ENCODE measurements at places on chromosomes 6 and 20.

DNA sequence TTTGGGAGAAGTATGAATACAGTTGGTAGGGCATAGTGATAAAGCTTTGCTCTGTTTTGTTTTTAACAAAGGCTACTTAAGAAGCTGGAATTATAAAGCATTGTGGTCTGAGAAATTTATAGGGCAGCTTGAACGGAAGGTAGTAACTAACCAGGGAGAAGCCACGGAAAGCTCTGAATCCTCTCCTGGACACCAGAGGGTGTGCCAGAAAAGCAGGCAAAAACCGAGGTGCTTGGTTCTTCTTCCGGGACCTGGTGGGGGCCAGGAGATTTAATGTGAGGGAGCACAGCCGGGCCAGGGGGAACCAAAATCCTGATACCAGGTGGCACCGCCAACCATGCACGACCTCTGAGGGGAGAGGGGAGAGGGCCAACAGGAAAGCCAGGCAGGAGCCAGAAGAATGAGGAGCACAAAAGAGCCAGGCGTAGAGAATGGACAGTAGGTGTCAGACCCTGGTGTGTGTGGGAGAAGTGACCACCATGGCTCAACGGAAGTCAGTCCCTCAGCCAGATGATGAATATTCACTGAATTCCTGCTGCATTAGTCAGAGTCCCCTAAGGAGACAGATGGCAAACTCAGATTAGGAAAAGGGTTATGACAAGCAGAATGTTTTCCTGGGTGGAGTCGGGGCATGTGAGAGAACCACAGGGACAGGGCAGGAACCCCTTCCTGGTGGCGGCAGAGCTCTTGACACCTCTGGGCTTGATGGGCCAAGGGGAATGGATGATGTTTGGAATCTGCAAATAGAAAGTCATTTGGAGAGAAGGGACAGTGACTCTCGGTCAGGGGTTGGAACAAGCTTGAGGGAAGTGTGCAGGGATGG, 262.3 kb downstream of the ZNF217 start:
- peak; percentile 6 for DNase-seq

DNA sequence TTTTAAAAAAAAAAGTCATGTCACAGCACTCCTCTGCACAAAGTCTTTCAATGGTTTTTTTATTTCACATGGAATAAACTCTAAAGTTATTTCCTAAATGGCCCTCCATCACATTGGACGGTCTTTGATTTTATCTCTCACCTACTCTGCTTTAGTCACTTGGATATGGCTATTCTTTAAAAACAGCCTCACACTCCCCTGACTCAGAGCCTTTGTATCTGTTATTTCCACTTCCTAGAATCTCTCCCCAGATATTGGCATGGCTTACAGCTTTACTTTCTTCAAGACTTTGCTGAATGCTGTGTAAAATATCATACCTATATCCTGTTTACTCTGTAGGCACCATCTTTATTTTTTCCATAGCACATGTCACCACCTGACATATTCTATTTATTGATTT, 194.7 kb upstream of the MCHR2 start:
- DNase-seq, result no peak

DNA sequence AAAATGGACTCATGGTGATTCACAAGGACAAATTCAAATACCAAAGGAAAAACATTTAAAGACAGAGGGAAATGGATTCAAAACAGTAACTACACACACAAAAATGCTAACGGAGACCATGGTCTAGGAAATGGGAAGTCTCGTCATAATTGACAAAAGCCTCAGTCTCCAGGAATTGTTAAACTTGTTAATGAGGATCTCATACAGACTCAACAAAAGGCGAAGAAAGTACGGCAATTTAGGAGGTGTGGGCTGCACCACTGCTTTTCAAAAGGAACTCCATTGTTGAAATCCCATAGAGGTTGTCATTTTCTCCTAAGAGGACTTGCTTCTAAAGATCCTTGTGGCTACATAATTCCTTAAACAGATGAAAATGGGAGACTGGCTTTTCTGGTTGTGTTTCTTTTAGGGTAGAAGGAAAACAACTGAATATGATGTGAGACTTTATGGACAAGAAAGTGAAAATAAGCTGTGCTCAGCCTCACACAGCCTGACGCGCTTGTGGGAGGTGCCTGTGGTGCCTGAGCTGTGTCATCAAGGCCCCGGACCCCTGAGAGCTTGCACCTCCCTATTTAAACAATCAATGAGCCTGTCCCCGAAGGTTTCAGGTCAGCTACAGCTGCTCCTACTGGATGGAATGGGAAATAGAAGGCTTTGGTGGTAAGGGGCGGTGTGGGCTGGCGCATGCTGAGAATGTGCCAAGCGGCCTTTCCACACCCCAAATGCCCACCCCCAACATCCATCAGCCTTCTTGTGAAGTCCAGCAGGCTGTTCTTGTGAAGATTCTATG, 2.5 kb upstream of the CLDN20 start:
- no peak for DNase-seq

DNA sequence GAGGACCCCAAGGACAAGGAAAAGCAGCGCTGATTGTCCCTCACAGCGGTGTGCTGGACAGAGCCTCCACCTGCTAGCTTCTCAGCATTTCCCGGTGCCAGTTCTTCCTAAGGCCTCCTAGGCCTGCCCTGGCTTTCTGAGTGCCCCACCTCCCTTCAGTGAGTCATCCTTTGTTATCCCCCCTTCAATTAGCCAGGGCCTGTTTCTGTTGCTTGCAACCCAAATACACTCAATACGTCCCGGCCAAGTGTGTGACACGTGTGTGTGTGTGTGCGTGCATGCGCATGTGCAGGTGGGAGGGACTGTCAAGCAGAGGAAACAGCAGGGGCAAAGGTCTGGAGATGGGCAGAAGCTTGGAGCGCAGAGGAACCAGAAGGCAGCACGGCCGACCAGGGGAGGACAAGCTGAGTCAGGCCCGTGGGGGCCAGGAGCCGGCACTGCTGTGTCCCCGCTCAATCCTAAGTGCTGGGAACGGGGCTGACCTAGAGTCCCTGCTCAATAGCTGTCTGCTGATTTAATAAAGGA, 159.8 kb downstream of the PREX1 start:
- no peak for DNase-seq

DNA sequence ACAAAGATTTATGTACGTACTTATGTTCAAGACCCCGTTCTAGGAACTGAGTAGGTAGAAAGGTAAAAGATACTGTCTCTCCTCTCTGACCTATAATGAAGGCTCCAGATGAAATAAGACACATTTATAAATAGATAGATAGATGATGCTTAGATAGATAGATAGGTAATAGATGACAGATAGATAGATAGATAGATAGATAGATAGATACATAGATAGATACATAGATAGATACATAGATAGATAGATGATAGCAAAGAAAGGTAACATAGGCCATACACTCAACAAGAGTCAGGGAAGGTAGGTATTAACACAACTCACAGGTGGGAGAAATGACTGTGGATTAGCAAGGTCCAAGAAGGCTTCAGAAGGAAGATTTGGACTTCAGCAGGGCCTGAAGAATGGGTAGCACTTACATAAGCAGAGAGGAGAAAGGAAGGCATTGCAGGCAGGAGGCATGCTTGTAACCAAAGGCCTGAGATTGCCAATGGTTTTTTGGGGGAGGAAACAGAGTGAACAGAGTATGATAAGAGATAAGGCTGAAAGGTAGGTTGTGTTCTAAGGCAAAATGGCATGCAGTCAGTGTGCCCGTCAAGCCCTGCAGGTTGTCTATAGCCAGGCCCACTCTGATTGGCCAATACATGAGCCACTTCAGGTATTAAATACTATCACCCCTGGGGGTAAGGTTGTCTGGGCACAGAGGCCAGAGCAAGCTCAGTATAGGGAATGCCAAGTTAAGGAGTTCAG, 7.7 kb upstream of the MYB start:
- no peak for DNase-seq

All from heart right ventricle (tissue), 16 donors.